Ovary (tissue), 10 donors: ENCODE measurements at places on chromosomes 16 and 17. TPM values are rescaled to one million over a fixed set of nuclear protein-coding genes. Genes with fewer than 3 reads are reported as not detected.

DNA sequence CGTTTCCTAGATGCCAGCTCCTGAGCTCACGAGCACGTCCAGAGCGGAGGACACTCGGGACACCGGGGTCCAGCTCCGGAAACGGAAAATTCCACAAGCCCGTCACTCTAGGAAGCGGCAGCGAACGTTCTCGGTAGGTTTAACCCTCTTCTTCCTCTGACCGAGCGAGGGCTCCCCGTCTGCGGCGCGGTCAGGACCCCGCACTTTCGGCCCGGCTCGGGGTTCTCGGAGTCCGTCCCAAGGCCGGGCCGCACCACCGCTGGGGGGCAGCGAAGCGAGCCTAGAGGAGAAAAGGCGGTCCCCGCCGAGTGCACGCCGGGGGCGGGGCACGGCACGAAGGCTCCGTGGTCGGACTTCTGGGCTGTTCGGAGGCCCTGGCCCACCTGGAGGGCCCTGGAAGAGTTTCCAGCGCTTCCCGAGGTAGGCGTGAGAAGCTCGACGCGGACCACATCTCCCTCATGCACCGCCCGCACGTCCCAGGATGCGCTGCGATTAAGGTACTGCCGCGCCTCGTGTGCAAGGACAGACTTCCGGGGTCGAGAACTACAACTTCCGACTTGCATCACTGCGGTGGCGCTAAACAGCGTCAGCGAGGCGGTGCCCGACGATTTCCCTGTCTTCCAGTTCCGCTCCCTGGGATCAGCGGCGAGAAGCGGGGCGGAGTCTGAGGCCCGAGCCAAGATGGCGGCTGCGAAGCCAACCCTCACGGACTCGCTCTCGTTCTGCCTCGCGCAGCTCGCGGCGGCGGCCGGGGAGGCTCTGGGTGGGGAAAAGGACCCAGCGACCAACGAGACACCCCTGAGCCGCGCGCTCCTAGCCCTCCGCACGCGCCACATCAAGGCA is at the start of gene ARMC5:
Gene ARMC5, plus strand, starts transcription at position 658 of the 843 bp plus-strand sequence. Its CDS starts 24 bp downstream, at position 682.
- peak; percentile 97 for DNase-seq
- H3K4me1 ChIP-seq, result peaks cover 16% of the 10 kb centered on the region
- peak within 1 kb of the TSS; percentile 87 for H3K4me3 ChIP-seq
- peak within 1 kb of the TSS; percentile 98 for H3K27ac ChIP-seq
- no peaks in the 10 kb centered on the region for H3K27me3 ChIP-seq
- H3K36me3 ChIP-seq, result no peaks in the 10 kb centered on the region

- DNase-seq, result no peak
- H3K27ac ChIP-seq, result no peak overlapping the region
- H3K27me3 ChIP-seq, result no peaks in the 10 kb centered on the region
- H3K4me3 ChIP-seq, result no peak overlapping the region
Measured at GRCh38 chr16:89907055-89907814, 11.4 kb upstream of the MC1R start.

DNA sequence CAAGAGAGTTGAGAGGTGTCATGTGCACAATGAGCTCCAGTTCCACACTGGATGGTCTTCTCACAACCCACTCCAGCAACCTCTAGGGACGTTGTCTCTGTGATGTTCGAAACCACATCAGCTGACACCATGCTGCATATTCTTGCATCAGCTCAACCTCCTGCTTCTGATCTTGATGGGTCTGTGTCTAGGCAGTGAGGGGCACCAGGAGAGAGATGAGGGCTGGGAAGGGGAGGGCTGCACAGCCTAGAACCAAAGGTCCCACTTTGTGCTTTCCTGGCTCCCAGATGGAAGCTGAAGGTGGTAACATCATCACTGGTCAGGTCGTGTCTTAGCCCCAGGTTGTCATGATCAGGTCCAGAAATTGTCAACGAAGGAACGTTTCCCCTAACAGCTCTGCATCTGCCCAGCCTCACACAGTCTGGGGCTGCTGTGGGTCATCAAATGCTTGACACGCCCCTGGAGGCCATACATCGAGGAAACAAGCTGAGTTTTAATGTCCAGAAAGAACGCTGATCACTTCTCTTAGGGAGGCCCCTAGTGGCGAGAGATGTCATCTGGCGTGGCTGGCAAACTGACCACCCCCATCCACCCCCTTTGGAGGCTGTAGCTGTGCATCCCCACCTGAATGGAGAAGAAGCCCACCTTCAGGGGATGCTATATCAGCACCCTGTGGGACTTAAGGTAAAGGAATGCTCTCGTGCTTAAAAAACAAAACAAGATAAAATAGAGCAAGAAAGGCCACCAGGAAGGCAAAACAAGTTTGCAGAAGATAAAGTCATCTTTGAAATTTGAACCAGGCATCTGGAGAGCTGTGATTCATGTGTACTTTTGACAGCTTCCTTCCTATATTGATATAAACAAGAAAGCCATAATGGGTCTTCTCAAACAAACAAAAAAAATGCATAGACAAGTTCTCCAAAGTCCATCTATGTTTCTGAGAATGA is 58.3 kb downstream of the WIPI1 start:
- peak; percentile 56 for DNase-seq
- H3K36me3 ChIP-seq, result no peaks in the 10 kb centered on the region
- no peak overlapping the region for H3K27ac ChIP-seq
- H3K4me1 ChIP-seq, result no peaks in the 10 kb centered on the region
- H3K27me3 ChIP-seq, result no peaks in the 10 kb centered on the region
- H3K4me3 ChIP-seq, result no peak overlapping the region

GRCh38 chr16:71761097-71761496 is 36.6 kb upstream of the PHLPP2 start:
- no peak overlapping the region for H3K27ac ChIP-seq
- H3K4me1 ChIP-seq, result no peaks in the 10 kb centered on the region
- H3K4me3 ChIP-seq, result no peak overlapping the region
- H3K27me3 ChIP-seq, result no peaks in the 10 kb centered on the region
- H3K36me3 ChIP-seq, result no peaks in the 10 kb centered on the region

MYO15B gene
- 216 TPM for total RNA-seq
